Mesenchymal stem cell (in vitro differentiated cells and primary cell): ENCODE measurements at places on chromosomes 12 and 14.

DNA sequence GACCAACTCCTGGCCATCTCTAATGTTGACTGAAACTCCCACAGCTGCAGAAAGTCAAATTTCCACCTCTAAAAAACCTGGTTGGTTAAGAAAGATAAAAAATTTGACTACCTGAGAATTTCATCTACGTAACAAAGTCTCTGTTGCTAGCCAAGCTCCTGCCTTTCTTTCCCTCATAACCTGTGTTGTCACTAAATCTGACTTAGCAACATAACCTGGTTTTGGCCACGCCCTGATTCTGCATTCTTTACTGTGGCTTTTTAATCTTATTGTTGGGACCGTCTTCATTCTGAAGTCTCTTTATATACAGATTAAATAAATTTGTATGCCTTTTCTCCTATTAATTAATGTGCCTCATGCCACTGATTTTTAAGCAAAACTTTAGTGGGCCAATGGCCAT is 16.1 kb upstream of the CD69 start:
- no peak for DNase-seq

- no peak for DNase-seq
These were observed 476.5 kb downstream of the APAF1 start for GRCh38 chr12:99121546-99121945.

DNA sequence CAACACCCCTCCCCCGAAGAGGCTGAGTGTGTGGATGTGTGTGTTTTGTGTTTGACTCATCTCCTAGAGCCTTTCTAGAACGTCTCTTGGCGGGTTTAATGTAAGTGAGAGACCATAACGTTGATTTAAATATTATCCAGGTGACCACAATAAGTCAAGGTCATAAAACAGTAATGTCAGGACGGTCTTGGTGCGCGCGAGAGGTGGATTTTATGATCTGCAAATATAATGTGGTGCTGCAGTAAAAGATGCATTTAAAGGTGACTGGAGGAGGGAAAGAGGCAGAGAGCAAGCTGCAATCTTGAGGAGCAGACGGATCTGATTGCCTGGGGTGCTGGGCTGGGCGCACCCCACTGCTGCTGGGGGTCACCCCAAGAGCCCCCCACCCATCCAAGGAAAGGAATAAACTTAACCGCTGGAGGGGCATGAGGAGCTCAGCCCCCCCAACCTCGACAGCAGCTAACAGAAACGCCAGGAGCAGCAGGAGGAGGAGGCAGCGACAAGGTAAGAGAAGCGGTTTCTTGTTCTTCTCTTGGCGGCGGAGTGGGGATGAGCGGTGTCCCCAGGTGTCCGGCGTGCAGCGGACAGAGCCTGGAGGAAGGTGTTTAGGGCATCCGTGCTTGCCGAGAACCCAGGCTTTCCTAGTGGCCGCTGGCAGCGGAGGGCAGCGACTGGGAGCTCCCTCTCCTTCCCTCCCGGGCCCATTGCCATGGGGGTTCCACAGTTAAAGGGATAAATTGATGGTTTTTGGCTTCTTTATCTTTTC is 5.5 kb downstream of the HOXC10 start:
- no peak for DNase-seq

DNA sequence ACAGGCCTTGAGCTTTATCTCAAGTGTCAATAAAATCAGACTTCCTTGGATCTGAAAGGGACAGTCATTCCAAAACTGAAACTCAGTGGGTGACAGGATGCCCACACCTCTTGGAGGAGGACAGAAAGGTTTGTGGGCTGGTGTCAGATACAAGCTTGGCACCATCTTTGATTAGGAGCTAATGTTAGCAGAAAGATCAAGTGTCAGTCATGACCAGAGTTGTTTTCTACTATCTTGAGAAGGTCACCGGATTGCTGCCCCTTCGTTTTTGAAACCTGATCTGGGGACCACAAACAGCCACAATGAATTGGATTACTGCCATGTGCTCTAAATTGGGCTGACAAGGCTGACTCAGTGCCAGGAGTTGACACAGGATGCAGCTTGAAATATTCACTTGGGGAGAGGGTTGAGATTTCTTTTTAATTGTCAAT is 88.3 kb downstream of the OTOGL start:
- peak; percentile 74 for DNase-seq

GRCh38 chr12:102526656-102527055 is 46.3 kb upstream of the IGF1 start:
- DNase-seq: no peak

- no peak for DNase-seq
These were observed 56.0 kb downstream of the FBXO34 start for GRCh38 chr14:55327179-55327578.

- DNase-seq: no peak
These were observed 15.3 kb upstream of the LYZ start for GRCh38 chr12:69332815-69333358.

DNA sequence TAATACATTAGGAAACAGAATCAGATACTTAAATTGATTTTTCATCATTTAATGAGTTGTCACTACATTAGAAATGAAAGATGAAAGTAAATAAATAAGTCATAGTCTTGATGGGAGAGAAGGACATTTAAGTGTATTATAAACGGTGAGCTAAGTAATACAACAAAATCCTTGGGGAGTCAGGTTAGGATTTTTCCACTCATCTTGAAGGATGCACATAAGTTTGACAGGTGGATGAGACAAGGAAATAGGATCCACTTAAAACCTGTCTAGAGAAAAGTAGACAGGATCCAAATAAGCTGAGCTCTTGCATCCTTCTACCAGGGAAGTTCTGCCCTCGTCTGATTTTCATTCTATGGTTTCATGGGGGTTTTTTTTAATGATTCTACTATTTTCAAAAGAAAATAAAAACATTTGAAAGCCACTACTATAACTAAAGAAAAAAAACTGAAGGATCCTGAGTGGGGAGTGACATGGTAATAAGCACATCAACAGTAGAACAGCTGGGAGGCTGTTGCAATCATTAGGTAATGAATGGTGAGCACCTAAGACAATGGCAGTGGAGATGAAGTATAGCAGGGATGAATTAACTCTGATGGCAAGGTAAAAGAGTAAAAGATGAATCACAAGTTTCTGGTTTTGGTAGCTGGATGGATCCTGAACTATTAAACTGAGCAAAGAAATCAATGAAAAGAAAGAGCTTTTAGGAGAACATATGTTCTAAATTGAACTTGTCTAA is 17.0 kb downstream of the CEP128 start:
- DNase-seq: no peak

DNA sequence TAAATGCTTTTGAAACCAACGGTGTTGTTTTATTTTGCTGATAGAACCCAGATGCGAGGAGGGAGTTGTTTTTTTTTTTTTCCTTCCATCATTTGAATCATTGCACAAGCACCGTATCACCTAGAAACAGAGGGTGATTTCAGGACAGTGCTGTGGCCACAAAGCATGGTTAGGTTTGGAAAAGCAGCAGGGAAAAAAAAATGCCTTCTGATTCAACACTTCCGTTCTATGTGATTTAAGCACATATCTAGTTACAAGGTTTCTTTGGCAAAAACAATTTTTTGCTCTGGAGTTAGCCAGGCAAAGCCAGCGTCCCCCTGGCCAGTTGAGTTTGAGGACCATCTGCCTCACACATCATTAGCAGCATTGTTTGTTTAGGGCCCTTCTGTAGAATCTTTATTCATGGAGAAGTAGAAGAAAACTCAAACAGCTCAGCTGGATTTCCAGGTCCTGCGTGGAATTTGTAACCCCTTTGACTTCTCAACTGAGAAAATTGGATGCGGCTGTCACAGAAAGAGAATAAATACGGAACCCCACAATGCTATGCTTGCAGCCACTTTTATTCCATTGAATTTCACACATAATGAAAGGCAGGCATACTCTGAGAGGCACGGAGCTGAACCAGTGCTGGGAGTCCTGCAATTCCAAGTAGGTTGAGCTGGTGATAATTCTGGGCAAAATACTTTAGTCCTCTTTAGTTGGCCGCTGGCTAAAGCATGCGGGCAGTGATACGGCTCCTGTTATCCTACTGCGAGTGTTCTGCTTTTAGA is 17.0 kb upstream of the WNT5B start:
- peak; percentile 46 for DNase-seq
